ENCODE measurements at places on chromosomes 6 and 20. TPM values are rescaled to one million over a fixed set of nuclear protein-coding genes. Genes with fewer than 3 reads are reported as not detected.

- H3K27me3 ChIP-seq, result no peaks in the 10 kb centered on the region
- no peaks in the 10 kb centered on the region for H3K36me3 ChIP-seq
- no peaks in the 10 kb centered on the region for H3K4me1 ChIP-seq
- no peak for DNase-seq
- H3K27ac ChIP-seq, result no peak overlapping the region
- H3K4me3 ChIP-seq, result no peak overlapping the region
These were observed 15.4 kb downstream of the TAAR1 start for GRCh38 chr6:132643547-132643946.

GRCh38 chr6:33314515-33314942 lies 651 bp upstream of the TAPBP start:
- peak; percentile 63 for DNase-seq
- H3K4me3 ChIP-seq, result peak overlapping the region; percentile 97
- no peaks in the 10 kb centered on the region for H3K27me3 ChIP-seq
- peak overlapping the region; percentile 100 for H3K27ac ChIP-seq
- peaks cover 20% of the 10 kb centered on the region for H3K4me1 ChIP-seq

DNA sequence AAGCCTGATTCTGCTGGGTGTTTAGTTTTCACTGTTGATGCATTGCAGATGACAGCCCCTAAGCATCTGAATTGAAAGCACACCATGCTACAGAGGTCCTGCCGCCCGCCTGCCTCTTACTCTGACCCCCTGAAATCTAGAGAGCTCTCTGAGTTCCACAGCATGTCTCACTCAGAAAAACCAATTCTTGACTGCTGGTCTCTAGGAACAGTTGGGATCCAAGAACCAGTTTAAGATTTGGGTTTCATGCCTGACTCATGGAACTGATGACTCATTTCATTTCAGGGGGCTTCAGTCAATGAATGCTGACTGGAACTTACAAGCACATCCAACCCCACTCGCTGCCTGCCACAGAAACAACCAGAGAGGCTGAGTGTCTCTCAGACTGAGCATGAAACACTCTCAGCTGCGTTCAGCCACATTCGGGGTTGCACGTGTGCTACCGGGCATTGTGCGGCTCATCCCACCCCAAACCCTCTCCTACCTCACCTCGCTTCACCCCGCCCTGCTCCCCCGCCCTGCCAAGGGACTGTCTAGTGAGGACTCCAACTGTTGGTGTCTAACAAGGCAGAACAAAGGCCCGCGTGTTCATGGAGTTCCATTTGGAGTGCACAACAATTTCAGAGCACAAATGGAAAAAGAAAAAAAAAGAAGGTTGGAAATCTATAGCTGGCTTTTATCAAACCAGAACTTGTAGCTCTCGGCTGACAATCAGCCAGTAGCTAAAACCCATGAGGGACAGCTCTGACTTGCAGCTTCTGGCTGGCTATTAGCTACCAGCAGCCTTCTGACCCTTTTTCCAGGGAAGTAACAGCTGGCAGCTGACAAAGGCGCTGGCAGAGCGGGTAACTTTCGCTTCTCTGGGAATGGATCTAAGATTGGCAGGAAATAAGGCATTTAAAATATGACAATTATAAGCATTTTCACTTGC lies 20.0 kb upstream of the TRAF3IP2 start:
- H3K4me3 ChIP-seq, result no peak overlapping the region
- H3K27ac ChIP-seq, result peak overlapping the region; percentile 60
- H3K27me3 ChIP-seq, result no peaks in the 10 kb centered on the region
- no peak for DNase-seq
- no peaks in the 10 kb centered on the region for H3K4me1 ChIP-seq

GRCh38 chr6:5761370-5761769 lies 245.4 kb downstream of the NRN1 start:
- H3K4me1 ChIP-seq, result peaks cover 3% of the 10 kb centered on the region
- H3K4me3 ChIP-seq, result no peak overlapping the region
- H3K36me3 ChIP-seq, result no peaks in the 10 kb centered on the region
- no peak for DNase-seq
- H3K27ac ChIP-seq, result no peak overlapping the region

- no peaks in the 10 kb centered on the region for H3K27me3 ChIP-seq
- no peak for DNase-seq
- H3K27ac ChIP-seq, result no peak overlapping the region
- H3K4me1 ChIP-seq, result peaks cover 8% of the 10 kb centered on the region
- no peaks in the 10 kb centered on the region for H3K36me3 ChIP-seq
These were observed 146.7 kb upstream of the TAB2 start for GRCh38 chr6:149170564-149171452.

- no peak overlapping the region for H3K27ac ChIP-seq
- DNase-seq, result no peak
- H3K36me3 ChIP-seq, result no peaks in the 10 kb centered on the region
These were observed 186.7 kb upstream of the PMEPA1 start for GRCh38 chr20:57896563-57896962.

DNA sequence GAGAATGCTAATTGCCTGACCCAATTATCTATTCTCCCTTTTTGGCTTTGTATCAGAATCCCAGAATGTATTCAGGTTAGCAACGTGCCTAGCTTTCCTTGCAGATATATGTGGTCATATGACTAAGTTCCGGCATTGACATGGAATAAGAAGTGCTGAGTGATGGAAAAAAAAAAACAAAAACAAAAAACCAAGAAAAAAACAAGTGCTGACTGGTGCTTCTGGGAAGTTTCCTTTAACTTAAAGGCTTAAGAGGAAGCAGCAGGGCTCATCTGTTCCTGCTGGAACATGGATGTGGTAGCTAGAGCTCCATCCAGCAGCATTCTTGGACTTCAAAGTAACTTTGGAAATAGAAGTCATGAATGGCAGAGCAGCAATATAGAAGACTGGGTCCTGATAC lies 10.4 kb upstream of the RPF2 start:
- H3K27me3 ChIP-seq, result no peaks in the 10 kb centered on the region
- H3K27ac ChIP-seq, result no peak overlapping the region
- H3K4me3 ChIP-seq, result no peak overlapping the region

DNA sequence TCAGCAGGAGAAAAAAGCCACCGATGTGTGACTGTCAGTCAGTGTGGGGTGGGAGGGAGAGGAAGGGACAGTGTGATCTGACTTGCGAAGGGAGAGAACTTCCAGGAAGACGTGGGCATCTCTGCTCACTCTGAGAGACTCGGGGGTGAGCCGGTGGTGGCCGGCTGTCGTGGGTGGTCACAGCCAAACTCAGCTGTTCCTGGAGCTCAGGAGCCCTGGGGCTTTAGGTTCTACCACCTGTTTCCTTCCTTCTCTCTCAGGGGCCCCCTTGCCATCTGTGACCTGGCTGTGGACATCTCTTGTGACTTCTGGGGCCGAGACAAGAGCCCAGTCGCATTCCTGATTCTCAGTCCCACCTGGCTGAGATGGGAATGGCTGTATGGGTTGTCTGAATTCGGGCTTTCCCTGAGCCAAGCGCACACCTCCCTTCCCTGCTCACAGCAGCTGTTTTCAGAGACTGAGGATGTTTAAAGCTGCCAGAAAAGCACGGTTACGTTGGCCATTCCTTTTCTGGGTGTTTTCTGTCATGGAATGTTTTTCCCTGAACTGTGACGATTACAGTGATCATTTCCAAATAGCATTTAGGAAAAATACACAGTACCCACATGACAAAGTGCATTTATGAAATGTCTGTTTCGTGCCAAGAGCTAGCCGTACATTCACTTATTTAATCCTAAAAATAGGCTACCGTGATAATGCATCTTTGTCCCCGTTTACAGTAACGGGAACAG lies 36.5 kb downstream of the SYNJ2 start:
- H3K27me3 ChIP-seq, result no peaks in the 10 kb centered on the region
- H3K4me3 ChIP-seq, result no peak overlapping the region
- DNase-seq, result no peak
- H3K36me3 ChIP-seq, result no peaks in the 10 kb centered on the region

GRCh38 chr6:25219216-25219916 lies 59.8 kb upstream of the CARMIL1 start:
- DNase-seq, result no peak
- H3K27ac ChIP-seq, result no peak overlapping the region
- no peaks in the 10 kb centered on the region for H3K36me3 ChIP-seq
- no peak overlapping the region for H3K4me3 ChIP-seq
- H3K27me3 ChIP-seq, result no peaks in the 10 kb centered on the region

GRCh38 chr20:31842471-31843157 lies 2.8 kb downstream of the FOXS1 start:
- no peaks in the 10 kb centered on the region for H3K36me3 ChIP-seq
- peaks cover 5% of the 10 kb centered on the region for H3K27me3 ChIP-seq
- H3K4me3 ChIP-seq, result no peak overlapping the region
- peak; percentile 58 for DNase-seq
- H3K4me1 ChIP-seq, result peaks cover 3% of the 10 kb centered on the region
- no peak overlapping the region for H3K27ac ChIP-seq

GRCh38 chr20:51902933-51903332 lies 100.6 kb upstream of the SALL4 start:
- H3K36me3 ChIP-seq, result no peaks in the 10 kb centered on the region
- H3K4me3 ChIP-seq, result no peak overlapping the region
- no peaks in the 10 kb centered on the region for H3K27me3 ChIP-seq

GRCh38 chr6:126199466-126199865 lies 140.4 kb upstream of the CENPW start:
- H3K4me1 ChIP-seq, result no peaks in the 10 kb centered on the region
- H3K27ac ChIP-seq, result no peak overlapping the region
- H3K4me3 ChIP-seq, result no peak overlapping the region

DNA sequence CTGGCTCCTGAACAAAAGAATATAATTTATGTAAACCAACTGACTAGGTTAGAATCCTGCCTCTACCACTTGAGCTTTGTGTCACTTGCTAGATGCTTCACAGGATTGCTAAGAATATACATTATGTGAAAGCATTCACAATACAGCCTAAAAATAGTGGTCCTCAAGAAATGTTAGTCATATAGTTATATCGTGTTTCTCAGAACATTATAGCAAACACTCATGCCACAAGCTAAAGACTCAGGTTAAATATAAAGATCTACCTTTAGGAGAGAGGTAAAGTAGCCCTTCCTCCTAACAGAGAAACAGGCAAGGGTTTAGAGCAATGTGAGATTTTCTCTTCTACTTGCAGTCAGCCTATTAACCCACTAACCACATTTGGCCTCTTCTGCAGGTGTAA lies 17.8 kb upstream of the ALDH8A1 start:
- no peak for DNase-seq
- no peaks in the 10 kb centered on the region for H3K36me3 ChIP-seq
- H3K27me3 ChIP-seq, result no peaks in the 10 kb centered on the region
- H3K4me3 ChIP-seq, result no peak overlapping the region
- H3K27ac ChIP-seq, result no peak overlapping the region
- no peaks in the 10 kb centered on the region for H3K4me1 ChIP-seq

- peak overlapping the region; percentile 46 for H3K4me3 ChIP-seq
- peak; percentile 81 for DNase-seq
- H3K27ac ChIP-seq, result no peak overlapping the region
- peaks cover 95% of the 10 kb centered on the region for H3K27me3 ChIP-seq
These were observed 4.9 kb upstream of the DLL1 start for GRCh38 chr6:170295510-170296422.

GRCh38 chr20:58864346-58864745 lies 11.8 kb downstream of the GNAS start:
- no peaks in the 10 kb centered on the region for H3K36me3 ChIP-seq
- H3K27me3 ChIP-seq, result peaks cover 35% of the 10 kb centered on the region
- no peaks in the 10 kb centered on the region for H3K4me1 ChIP-seq
- H3K4me3 ChIP-seq, result no peak overlapping the region

DNA sequence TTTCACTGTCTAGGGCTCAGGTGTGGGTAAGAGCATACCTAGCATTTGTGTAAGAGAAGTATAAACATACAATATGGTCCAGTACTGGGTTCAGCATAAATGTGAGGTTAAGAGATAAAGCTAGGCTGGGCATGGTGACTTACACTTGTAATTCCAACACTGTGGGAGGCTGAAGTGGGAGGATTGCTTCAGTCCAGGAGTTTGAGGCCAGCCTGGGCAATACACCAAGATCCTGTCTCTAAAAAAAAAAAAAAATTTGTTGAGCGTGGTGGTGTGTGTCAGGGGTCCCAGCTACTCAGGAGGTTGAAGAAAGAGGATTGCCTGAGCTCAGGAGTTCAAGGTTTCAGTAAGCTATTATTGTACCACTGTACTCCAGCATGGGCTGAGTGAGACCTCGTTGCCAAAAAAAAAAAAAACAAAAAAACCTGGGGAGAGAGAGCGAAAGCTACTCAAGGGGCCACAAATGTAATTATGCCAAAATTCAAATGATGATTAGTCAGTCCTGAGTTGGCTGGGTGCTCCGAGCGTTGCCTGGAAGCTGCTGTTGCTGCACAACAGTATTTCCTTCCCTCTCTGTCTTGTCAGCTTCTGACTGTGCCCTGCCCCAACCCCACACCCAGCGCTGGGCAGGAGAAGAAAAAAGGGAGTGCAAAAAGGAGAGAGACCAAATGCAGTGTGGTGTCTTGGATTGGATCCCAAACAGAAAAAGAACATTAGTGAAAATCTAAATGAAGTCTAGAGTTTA lies 24.0 kb downstream of the CMTR1 start:
- no peaks in the 10 kb centered on the region for H3K4me1 ChIP-seq
- no peak overlapping the region for H3K27ac ChIP-seq
- DNase-seq, result peak; percentile 53
- no peaks in the 10 kb centered on the region for H3K27me3 ChIP-seq
- no peak overlapping the region for H3K4me3 ChIP-seq
- H3K36me3 ChIP-seq, result peaks cover 88% of the 10 kb centered on the region

GRCh38 chr6:75550544-75551167 lies 51.0 kb upstream of the SENP6 start:
- H3K4me3 ChIP-seq, result no peak overlapping the region
- H3K27me3 ChIP-seq, result no peaks in the 10 kb centered on the region

DNA sequence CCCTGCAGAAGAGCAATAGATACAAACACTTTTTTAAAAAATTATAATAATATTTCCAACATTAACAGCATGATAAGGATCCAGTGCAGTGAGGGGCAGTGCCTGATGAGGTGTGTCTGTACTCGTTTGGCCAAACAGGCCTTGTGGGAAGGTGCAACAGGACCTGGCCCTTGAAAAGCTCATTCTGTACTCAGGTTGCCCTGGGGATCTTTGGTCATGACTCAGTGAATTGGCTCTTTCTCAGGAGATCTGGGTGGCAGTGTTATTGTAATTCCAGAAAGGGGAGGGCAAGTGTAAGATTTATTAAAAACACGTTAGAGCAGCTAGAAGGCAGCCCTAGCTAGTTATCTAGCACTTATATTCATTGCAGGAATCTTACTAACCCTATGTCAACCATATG lies 2.9 kb upstream of the SPINT3 start:
- no peak for DNase-seq
- H3K4me3 ChIP-seq, result no peak overlapping the region
- H3K4me1 ChIP-seq, result no peaks in the 10 kb centered on the region
- no peaks in the 10 kb centered on the region for H3K36me3 ChIP-seq
- no peak overlapping the region for H3K27ac ChIP-seq
- H3K27me3 ChIP-seq, result peaks cover 9% of the 10 kb centered on the region

- H3K27me3 ChIP-seq, result no peaks in the 10 kb centered on the region
- H3K4me1 ChIP-seq, result peaks cover 7% of the 10 kb centered on the region
- H3K4me3 ChIP-seq, result no peak overlapping the region
- H3K27ac ChIP-seq, result no peak overlapping the region
These were observed 146.8 kb upstream of the B3GAT2 start for GRCh38 chr6:71103641-71104040.

LPA gene
- polyA plus RNA-seq, result 0.16 TPM

C4B gene
- 12.4 TPM for polyA plus RNA-seq

RAD21L1 gene
- not detected for polyA plus RNA-seq

GNAS-AS1 gene
- 0.92 TPM for polyA plus RNA-seq

AGPAT1 gene
- 73.5 TPM for polyA plus RNA-seq

CGA gene
- 0.44 TPM for polyA plus RNA-seq

APOBEC2 gene
- polyA plus RNA-seq, result 0.58 TPM

KIF25 gene
- polyA plus RNA-seq, result 14.8 TPM
